ENCODE measurements at places on chromosomes 6 and 20.

DNA sequence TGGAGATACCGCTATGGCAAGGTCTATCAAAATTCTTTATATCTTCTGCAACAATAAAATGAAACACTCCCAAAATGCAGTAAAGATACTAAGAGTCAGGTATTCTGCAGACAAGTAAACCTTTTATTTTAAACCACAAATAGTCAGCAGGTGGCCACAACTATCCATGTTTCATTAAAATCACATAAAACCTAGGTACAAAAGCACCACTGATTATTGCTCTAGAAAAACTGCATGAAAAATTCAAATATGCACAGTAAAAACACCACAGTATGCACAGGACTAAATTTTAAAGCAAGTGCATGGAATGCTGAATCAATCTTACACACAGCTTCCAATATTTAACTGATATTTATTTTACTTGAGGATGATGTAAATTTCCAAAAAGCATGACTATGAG is 33.3 kb downstream of the HMGN3 start:
- DNase-seq, result no peak

- DNase-seq, result no peak
Measured at GRCh38 chr20:37905671-37906613, 3.0 kb downstream of the VSTM2L start.

DNA sequence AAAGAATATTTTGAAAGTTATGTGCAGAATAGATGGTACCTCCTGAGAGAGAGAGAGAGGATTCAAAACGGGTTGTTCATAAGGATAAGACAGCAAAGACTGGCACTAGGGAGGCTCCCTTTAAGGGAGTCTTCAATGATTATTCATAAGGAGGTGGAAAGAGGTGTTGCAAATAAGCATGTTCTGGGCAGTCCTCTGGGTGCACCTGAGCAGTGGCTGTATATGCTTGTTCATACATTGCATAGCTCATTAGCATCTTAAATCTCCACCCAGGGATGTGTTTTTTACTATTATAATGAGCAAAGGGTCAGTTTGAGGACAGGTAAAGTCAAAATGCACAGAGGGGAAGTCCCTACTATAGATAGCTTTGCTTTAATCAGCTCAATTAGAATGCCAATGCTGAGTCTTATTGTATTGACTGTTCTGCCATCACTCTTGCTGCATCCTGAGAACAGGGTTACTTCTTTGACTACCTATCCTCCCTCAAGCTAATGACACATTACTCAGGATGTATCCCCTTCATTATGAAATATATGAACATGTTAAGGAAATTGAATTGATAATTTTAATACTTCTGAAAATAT is 10.0 kb upstream of the SIRPG start:
- DNase-seq, result no peak

- DNase-seq, result no peak
Measured at GRCh38 chr6:66210964-66211363, 503.9 kb upstream of the EYS start.

GRCh38 chr6:6090861-6091607 is 84.3 kb upstream of the NRN1 start:
- no peak for DNase-seq

DNA sequence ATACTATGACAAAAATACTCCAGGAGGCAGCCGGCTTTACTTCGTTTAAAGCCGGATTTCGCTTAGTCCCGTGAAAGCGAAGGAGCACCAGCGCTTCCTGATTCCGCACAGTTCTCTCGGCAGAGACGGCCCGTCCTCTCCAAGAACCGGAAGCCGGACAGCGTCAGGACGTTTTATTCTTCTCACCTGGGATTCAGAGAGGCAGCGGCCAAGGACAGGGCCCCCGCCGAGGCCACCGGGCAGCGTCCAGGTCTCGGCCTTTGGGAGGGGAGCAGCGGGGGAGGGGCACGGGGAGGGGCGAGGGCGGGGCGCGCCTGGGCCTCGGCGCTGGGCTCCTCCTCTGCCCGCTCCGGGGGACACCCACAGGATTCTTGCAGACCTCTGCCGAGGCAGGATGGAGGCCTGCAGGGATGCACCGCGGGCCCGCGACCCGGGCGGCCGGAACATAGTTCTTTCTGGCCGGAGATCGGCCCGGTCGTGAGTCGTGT is 2.8 kb upstream of the DIDO1 start:
- peak; percentile 83 for DNase-seq

GRCh38 chr6:130518588-130518987 is 152.8 kb downstream of the TMEM200A start:
- DNase-seq, result no peak

- DNase-seq, result no peak
Measured at GRCh38 chr6:37243816-37244370, 13.7 kb upstream of the TBC1D22B start.

GRCh38 chr20:53713328-53714056 is 119.9 kb upstream of the ZNF217 start:
- no peak for DNase-seq

DNA sequence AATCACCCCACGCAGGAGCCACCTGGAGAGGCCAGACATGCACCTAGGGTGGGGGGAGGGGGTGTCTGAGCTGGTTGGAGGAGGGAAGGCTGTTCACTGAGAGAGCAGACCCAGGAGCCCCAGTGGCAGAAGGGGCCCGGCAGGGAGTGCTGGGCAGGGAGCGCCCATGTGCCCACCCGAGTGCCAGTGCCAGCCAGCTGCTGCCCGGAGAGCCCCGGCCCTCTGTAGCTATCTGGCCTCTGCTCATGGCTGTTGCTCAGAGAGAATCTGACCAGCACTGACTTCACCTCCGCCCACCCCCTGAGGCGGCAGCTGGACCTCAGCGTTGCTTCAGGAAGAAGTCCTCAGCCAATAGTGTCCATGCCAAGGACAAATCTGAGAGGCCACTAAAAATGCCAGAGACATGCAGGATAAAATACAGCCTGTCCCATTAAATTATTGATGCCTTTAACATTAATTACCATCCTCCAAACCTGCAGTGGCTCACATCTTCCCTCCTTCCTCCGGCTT is 22.8 kb downstream of the SLC17A9 start:
- DNase-seq, result no peak

GRCh38 chr6:44738601-44739146 is 351.2 kb downstream of the CDC5L start:
- peak; percentile 80 for DNase-seq

GRCh38 chr6:159871906-159872305 is 18.9 kb upstream of the MAS1 start:
- no peak for DNase-seq

DNA sequence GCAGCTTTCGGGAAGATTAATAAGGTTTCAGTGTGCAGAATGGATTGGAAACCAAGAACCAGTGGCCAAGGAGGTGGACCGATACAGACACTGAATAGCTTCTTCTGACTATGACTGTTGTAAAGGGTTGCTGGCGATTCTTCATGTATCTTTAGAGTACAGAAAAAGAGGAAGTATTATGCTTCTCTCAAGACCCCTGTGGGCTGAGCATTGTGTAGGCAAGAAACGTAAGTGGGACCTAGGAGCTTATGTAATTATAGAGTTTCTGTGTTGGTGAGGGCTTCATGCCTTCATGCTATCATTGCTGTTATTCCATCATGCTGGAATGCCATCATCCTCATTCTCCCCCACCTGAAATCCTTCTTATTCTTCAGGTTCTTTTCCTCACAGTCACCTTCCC is 105.4 kb upstream of the AKIRIN2 start:
- DNase-seq, result no peak

GRCh38 chr20:60535211-60535610 is 577.0 kb downstream of the CDH26 start:
- DNase-seq, result no peak

DNA sequence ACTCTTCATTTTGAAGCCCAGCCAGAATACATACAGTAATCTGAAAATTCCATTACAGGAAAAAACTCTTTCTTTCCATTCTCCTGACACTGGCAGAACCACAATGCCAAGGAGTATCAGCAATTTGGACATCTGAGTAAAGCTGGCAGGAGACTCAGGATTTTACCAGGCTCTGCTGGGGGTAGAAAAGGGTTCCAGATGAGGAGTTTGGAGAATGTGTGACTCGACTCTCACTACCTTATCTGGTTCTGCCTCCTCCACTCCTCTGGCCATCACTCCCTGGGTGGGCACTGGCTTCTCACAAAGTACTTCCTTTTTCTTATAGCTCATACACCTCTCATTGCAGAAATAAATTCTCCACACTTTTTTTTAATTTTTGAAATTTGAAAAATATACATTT is 10.6 kb upstream of the WFDC8 start:
- no peak for DNase-seq
